ENCODE measurements at places on chromosomes 3 and 15. TPM values are rescaled to one million over a fixed set of nuclear protein-coding genes. Genes with fewer than 3 reads are reported as not detected.

The ADAMTS17 gene
- total RNA-seq, result 0.21 TPM

The VWA5B2 gene
- 0.60 TPM for total RNA-seq

The PLSCR1 gene
- total RNA-seq, result 41.9 TPM

The PP2D1 gene
- not detected for total RNA-seq

The TUSC7 gene
- not detected for total RNA-seq
